ENCODE measurements at places on chromosomes 16 and 17.

DNA sequence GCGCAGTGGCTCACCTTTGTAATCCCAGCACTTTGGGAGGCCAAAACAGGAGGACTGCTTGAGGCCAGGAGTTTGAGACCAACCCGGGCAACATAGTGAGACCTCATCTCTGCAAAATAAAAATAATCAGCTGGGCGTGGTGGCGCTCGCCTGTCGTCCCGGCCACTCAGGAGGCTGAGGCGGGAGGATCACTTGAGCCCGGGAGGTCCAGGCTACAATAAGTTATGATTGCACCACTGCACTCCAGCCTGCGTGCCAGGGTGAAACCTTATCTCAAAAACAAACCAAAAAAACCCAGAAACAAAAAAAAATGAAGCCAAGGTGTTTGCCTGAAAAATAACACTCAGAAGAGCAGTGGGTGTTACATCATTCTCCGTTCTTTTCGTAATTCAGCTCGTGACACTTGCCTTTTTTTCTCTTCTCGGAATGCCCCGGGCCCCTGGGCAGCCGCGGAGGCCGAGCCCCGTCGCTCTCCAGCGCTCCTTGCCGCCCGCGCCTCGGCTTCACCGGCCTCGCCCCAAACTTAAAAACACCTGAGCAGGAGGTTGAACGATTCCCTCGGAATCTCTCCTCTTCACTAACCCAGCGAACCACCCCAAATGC lies 17.0 kb downstream of the PRCD start:
- DNase-seq: peak; percentile 81

DNA sequence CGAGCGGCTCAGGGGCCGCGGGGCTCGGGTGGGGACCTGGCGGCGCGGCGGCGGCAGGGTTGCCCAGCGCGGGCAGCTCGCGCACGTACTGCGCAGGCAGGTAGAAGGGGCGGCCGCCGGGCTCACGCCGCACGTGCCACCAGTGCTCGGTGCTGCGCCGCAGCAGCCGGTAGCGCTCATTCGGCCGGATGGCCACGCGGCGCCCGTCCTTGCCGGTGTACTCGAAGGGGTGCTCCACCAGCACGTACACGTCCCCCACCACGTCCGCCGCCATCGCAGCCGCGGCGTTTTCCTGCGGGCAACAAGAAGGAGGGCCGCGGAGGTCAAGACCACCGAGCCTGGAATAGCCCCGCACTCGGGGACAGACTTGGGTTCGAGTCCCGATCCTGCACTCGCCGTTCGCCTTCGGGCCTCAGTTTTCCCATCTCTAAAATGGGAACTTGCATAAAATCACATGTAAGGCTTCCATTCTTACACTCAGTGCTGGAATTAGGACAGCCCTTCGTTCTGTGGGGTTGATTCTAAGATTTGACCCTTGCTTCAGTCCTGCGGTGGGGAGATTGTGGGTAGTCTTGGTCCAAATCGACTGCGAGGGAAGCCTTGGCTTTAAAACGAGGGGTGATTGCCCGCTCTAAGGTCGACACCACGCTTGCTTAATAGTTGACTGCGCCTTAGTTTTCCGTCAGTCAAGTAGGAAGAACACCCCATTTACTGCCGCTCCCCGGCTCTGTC lies 2.5 kb downstream of the ARHGAP27 start:
- no peak for DNase-seq

DNA sequence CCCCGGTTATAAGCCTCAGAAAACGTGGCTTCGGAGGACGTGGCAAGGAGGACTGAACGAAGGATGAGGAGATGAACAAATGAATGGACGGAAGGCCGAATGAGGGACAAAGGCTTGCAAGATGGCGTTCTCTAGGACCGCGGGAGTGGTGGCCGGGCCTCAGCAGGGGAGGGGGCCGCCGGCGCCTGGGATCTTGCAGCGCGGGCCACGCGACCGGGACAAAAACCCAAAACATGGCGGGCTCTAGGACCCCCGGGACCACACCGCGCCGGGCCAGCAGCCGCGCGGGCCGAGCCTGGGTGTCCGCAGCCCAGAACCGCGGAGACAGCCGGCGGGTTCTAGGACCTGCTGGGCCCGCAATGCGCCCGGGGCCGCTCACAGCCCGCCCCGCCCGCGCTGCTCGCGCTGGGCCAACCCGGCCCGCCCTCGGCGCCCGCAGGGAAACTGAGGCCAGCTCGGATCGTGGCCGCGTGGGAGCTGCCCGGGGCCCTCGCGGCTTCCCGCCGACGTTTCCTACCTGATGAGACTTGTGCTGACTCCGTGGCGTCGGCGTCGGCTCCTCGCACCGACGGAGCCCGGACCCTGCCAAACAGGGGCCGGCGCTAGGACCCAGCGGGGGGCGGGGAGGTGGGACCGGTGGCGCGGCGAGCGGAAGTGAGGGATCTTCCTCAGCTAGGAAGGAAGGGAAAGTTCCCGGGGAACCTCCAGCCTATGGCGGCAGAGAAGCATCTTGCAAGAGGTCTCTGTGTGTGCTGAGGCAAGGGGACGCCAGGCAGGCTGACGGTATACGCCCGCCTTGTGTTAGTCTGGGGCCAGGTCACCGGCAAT lies 684 bp downstream of the ZNF668 start:
- peak; percentile 88 for DNase-seq

- DNase-seq: no peak
These were observed 43.4 kb downstream of the FBXL20 start for GRCh38 chr17:39357986-39358385.

- DNase-seq: no peak
These were observed 31.5 kb downstream of the ZFHX3 start for GRCh38 chr16:73016488-73016830.

DNA sequence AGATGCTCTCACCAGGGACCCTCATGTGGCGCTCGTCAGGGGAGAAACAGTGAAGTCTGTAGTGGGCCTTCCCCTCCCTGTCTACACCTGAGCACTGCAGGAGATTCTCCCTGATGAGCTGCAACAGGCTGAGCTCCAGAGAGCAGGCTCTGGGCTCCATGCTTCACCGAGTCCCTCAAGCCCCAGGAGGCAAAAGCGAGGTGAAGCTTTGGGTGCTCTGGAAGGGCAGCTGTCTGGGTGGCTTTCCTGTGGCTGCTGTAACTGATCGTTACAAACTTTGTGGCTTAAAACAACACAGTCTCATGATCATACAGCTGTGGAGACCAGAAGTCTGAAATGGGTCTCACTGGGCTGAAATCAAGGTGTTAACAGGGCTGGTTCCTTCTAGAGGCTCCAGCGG lies 12.1 kb upstream of the CD300LD start:
- no peak for DNase-seq

DNA sequence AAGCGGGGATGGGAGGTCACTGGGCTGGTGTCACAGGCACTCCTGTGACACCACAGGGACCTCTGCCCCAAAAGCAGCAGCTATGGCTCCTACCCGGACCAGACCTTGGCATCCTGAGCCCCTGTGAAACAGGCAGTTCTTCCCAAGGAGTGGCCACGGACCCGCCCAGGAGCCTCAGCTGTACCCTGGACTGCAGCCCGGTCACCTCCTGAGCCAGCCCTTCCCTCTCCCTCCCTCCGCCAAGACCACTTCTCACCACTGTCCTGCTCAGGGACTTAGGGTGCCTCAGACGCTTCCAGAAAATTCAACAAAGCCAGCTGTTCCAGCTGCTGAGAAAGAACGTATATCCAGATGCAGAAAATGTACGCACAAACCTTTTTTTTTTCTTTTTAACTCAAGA lies 13.9 kb upstream of the NCBP3 start:
- DNase-seq: no peak

GRCh38 chr17:4453812-4454591 lies 20.3 kb downstream of the SPNS3 start:
- no peak for DNase-seq

GRCh38 chr17:18994631-18995030 lies 9.9 kb downstream of the FAM83G start:
- DNase-seq: no peak

- no peak for DNase-seq
These were observed 190.9 kb downstream of the CCDC182 start for GRCh38 chr17:57553991-57554825.

DNA sequence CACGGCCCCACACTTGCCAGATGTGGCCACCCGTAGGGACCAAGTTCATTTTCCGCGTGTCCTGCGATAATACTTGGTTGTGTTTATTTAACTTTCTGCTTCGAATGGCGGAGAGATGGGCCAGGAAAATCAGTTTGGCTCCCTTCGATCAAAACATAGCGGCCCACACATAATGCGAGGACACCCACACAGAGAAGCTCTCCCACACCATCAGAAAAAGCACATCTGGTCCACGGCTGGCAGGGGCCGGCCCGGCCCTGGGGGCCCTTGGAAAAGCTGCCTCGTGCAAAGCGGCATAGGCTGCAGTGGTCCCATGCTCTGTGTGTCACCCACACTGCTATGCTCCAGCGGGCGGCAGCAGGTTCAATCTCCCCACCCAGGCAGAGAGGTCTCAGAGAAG lies 46.9 kb downstream of the ZNF423 start:
- DNase-seq: no peak

DNA sequence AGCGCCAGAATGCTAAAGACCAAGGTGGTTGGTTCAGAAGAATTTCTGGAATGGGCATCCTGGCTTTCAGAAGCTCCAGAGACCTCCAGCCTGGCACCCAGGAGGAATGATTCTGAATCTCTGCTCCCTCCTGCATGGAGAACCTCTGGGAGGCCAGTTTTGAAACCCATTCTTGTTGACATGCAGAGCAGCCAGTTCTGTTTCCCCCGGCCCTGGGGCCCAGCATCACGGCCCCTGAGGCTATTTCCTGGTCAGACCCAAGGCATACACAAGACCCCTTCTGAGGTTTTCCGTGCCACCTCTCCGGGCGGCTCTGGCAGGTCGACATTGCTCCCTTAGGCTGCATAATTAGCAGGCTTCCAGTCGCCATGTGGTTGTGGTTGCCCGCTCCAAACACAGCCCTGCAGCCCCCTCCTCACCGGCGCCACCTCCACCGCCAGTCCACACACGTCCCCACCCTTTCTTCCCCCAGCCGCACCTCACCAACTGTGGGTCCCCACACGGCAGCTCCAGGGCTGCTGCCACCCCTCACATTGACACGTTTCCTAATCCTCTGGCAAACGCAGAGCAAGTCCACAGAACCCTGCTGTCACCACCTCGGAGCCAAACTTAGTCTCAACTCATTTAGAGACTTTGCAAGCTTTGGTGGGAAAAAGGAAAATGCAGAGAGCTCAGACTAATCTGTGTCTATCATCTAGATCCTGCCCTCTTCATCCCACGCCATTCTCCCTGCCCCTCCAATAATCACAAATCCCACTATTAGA lies 367.1 kb downstream of the SOX9 start:
- DNase-seq: no peak

DNA sequence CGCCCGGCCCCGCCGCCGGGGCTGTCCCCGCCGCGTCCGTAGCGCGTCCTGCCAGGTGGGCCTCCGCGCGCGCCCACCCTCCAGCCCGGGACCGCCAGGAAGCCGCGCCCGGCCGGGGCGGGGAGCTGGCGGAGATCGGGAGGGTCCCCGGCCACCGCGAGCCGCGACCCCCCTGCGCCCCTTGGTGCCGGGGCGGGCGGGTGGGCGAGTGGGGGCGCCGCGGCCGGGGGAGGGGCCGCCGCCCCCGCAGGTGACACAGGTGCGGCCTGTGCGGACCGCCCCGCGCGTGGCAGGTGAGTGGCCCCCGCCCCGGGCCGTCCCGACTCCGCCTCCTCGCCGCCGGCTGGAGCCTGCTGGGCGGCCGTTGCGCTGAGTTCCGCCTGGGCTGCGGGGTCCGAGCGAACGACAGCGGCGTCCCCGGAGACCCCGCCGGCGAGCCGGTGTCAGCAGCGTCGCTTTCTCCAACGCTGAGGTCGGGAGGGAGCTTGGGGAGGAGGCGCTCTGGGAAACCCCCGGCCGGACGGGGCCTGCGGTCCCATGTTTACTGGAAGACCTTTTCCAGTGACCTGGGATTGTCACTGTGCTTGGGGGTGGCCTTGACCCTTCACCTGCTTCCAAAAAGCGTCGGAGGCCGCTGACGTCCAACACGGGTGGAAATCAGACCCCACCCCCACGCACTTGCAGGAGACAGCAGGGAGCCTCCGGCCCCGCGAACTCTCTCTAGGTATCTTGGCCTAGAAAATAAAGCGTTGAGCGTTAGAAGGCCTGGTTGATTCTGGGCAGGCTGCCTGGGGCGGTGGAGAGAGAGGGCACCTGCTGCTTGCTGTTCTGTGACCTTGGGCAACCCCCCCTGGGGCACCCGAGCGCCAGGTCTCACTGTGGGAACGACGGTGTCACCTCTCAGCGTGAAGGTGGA lies 542 bp downstream of the KLHL36 start:
- DNase-seq: no peak

- no peak for DNase-seq
These were observed 209.7 kb downstream of the CCDC182 start for GRCh38 chr17:57535249-57535966.

GRCh38 chr16:85513180-85513579 lies 99.9 kb upstream of the GSE1 start:
- no peak for DNase-seq

DNA sequence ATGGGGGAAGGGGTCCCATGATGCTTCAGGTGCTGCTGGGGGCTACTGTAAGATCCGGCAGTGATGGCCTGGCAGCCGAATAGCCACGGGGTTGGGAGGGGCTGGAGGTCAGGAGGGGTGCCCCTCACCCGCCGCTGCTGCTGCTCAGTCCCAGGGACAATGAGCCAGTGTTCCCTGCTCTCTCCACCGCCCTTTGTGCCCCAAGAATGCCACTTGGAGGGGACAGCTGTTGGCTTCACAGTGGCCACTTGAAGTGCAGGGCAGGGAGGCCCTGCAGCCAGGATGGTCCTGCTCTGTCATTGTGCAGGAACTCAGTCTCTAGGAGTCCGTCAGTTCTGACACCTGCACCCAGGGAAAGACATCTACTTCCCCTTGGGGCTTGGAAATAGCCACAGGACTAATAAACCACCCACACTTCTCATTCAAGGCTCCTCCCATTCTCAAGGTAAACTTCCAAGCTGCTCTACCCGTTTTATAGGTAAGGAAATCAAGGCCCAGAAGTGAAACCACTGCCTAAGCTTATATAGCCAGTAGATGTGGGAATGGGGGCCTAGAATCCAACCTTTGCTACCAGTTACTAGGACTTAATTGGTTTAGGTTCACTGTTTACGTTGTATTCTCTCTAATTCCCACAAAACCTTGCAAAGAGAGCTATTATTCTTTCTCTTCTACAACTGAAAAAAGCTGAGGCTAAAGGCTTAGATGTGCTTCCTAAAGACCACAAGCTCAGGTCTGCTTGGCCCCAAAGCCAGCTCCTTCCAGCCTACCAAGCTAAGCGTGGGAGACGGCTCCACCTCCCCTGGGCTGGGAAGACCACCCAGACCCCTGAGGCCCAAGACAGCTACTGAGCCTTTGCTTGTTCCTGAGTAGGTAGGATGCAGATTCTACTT lies 6.2 kb upstream of the CPSF4L start:
- DNase-seq: no peak

GRCh38 chr17:27846042-27846655 lies 45.8 kb upstream of the NOS2 start:
- DNase-seq: no peak

- DNase-seq: no peak
These were observed 941.6 kb upstream of the CDH8 start for GRCh38 chr16:62977876-62978275.
